ENCODE measurements at places on chromosomes 12 and 14. TPM values are rescaled to one million over a fixed set of nuclear protein-coding genes. Genes with fewer than 3 reads are reported as not detected.

Gene CCDC196
- not detected for total RNA-seq

DNA sequence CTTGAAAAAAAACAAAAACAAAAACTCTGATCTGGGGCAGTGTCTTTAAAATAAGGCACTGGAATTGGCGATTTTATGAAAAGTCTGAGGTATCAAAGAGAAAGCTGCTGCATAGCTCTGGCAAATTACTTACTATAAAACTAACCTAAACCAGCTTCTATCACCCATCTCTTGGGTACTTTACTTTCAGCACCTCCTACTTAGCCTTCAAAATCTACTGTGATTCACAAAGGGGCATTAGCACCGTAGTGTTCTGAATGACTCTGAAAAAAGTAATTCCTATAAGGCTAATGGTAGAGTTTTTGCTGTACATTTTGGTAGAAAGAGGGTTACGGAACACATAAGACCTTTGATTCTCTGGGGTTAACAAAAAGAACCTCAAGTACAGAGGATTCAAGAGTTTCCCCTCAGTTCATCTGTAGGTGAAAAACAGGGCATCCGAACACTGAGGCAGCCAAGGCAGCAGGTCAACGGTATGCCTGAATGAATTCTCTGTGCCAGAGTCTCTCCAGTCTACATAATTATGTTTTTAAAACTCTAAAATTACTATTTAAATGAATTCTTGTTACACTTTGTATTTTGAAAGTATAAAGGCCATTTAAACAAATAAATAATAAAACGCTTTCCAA, 101.5 kb downstream of the ELK3 start:
- no peaks in the 10 kb centered on the region for H3K36me3 ChIP-seq
- H3K4me3 ChIP-seq = no peak overlapping the region
- peaks cover 6% of the 10 kb centered on the region for H3K4me1 ChIP-seq
- H3K27ac ChIP-seq = no peak overlapping the region
- no peak for DNase-seq

DNA sequence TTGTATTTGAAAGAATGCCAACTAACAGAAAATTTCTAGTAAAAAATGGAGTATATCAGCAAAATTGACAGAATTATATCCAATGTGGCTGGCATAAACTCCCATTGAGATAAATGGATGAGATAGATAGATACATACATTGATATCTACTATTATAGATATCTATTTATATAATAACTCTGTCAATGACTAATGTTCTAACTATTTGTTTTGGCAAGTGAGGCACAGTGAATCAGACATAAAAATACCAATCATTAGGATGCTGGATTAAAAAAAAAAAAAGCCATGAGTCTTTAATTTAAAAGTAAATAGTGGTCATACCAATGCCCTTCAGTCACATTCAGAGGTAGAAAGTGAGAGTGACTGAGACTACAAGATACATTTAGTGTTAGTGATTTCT, 33.7 kb upstream of the GLIPR1 start:
- H3K4me1 ChIP-seq = no peaks in the 10 kb centered on the region
- H3K36me3 ChIP-seq = no peaks in the 10 kb centered on the region
- no peaks in the 10 kb centered on the region for H3K27me3 ChIP-seq
- DNase-seq = no peak

DNA sequence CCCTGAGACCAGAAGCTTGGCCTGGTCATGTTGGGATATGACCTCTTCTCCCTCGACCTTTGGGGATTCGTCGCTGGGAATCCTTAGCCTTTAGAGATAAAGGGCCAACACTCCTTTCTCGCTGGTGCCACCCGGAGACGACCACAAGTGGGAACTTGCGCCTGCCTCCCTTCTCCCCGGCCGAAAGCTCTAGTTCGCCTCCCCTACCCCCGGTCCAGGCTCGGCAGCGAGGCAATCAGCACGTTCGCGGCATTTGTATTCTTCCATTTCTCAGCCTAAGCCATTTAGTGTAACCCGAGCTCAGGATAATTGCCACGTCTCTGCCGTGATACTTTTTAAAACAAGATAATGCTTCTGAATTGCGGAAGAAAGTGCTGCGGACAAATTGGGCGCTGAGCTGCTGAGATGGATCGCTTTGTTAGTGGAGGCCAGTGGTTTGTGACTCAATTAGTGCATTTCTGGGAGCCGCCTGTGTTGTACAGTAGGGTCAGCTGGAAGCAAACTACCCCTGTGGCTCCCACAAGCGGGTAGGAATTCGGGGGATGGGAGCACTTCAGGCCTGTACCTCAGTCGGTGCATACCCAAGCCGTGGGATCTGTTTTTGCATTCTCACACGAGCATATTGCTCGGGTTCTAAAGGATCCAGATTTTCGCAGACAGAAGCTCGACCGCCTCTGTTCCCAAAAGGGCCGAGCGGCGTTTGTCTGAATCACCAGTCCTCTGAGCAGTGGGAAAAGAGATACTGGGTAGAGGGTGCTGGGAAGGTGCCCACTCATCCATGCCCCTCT, 6.8 kb upstream of the SIX1 start:
- peak; percentile 62 for DNase-seq
- H3K36me3 ChIP-seq = no peaks in the 10 kb centered on the region
- H3K27ac ChIP-seq = no peak overlapping the region
- H3K4me3 ChIP-seq = peak overlapping the region; percentile 72
- peaks cover 100% of the 10 kb centered on the region for H3K27me3 ChIP-seq

Gene IPO4
- total RNA-seq = 105 TPM

Gene BCAT1
- total RNA-seq = 176 TPM

Gene HRK
- 1.0 TPM for total RNA-seq

DNA sequence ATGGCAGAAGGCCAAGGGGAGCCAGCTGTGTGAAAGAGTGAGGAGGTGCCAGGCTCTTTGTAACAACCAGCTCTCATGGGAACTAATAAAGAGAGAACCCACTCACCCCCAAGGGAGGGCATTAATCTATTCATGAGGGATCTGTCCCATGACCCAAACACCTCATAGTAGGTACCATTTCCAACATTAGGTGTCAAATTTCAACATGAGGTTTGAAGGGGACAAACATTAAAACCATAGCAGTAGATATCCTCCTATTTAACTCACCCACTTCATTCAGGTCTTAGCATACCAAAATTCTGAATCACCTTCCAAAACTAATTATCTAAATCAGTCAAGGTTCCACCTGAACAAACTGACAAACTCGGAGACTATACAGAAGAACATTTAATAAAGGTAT, 75.3 kb downstream of the PPFIA2 start:
- no peak overlapping the region for H3K4me3 ChIP-seq
- no peak overlapping the region for H3K27ac ChIP-seq
- H3K36me3 ChIP-seq = no peaks in the 10 kb centered on the region
- no peaks in the 10 kb centered on the region for H3K27me3 ChIP-seq
- no peak for DNase-seq

DNA sequence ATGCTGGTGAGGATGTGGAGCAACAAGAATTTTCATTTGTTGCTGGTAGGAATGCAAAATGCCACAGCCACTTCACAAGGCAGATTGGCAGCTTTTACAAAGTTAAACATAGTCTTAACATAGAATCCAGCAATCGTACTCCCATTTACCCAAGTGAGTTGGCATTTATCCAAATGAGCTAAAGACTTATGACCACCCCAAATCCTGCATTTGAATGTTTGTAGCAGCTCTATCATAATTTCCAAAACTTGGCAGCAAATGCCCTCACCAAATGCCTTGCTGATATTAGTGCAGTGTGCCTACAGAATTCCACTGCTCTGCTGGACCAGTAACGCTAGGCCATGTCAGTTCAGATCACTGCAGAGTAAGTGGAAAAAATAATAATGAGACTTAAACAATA, 120.7 kb upstream of the AMIGO2 start:
- H3K27ac ChIP-seq = no peak overlapping the region
- no peaks in the 10 kb centered on the region for H3K4me1 ChIP-seq
- H3K27me3 ChIP-seq = no peaks in the 10 kb centered on the region
- H3K36me3 ChIP-seq = no peaks in the 10 kb centered on the region
- no peak for DNase-seq

DNA sequence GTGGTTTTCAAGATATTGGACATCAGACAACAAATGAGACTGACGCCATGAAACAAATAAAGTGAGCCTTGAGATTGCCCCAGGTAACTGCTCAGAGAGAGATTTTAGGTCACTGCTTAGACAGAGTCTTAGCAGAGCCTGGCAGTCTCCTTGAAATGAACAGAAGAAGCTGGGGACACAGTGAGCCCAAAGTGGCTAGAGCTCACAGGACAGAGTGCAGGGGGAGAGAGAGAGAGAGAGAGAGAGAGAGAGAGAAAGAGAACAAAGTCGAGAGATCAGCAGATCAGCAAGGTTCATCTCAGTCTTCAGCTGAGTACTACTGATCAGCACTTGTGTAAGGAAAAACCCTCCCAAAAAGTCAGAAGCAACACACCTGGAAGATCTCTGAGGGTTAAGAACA, 147.4 kb downstream of the RMST start:
- H3K27ac ChIP-seq = 0 out of 2 replicates have a peak overlapping the region, but pooled peaks have one; percentile 37
- H3K4me3 ChIP-seq = no peak overlapping the region
- H3K27me3 ChIP-seq = no peaks in the 10 kb centered on the region
- no peak for DNase-seq
- H3K36me3 ChIP-seq = no peaks in the 10 kb centered on the region

DNA sequence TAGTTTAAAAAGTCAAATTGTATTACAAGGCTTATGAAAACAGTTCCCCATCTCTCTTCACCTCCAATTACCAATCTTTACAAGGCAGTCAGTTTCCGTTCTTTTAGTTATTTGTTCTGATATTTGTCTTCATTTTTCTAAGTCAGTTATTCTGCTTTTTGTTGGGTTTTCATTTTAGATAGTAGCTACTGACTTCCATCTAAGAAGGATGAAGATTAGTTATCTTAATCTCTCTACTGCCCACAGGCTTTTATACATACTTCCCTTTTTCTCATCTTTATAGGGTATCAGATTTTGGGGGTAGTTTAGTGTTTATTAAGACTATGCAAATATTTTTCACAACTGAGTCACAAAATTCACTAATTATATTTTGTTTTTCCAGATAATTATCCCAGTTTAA, 38.4 kb downstream of the FRS2 start:
- H3K27ac ChIP-seq = no peak overlapping the region
- no peak overlapping the region for H3K4me3 ChIP-seq
- H3K27me3 ChIP-seq = no peaks in the 10 kb centered on the region
- no peak for DNase-seq

- no peak overlapping the region for H3K27ac ChIP-seq
- no peak for DNase-seq
- no peaks in the 10 kb centered on the region for H3K27me3 ChIP-seq
- H3K36me3 ChIP-seq = no peaks in the 10 kb centered on the region
These were observed 30.9 kb downstream of the SYNDIG1L start for GRCh38 chr14:74395094-74395493.

DNA sequence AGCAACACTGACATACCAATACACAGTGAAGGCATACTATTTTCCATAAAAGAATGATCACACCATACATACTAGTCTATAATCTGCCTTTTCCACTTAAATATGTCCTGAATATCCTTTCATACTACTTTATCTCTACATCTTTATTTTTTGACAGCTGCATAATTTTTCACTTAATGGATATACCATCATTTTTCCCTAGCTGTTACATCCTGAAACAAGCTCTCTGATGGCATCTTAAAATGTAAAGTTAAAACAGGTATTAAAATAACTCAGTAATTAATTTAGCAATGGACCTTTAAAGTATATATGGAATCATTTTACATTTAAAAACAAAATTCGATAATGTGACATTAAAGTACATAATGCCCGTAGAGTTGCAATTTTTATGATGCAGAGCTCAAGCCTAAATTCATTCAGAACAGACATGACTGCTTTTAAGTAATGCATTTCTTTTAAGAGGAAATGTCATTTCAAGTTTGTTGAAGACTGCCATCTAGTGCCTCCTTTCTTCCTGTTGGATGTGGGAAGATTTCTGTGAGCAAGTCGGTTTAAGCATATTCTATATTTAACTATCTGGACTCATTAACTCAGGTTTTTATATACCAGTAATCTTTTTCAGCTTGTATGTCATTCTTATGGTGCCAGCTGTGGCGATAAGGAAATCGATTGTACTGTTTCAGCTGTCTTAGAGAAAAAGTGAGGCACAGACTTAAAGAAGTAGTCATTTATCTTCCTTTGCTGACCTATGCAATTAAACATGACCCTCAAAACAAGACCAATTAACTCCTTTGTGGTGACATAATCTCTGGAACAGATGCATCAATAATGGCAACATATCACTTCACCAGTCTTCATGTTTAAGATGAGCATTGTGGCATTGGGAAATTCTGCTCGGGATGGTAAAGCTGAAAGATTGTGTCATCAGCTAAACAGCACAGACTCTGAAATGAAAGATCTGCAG, 20.3 kb downstream of the PRICKLE1 start:
- no peaks in the 10 kb centered on the region for H3K36me3 ChIP-seq
- H3K27me3 ChIP-seq = peaks cover 9% of the 10 kb centered on the region
- H3K27ac ChIP-seq = no peak overlapping the region
- H3K4me1 ChIP-seq = peaks cover 17% of the 10 kb centered on the region
- H3K4me3 ChIP-seq = no peak overlapping the region
- DNase-seq = peak; percentile 78

GRCh38 chr14:75859746-75860145, 122.0 kb downstream of the TGFB3 start:
- H3K27me3 ChIP-seq = peaks cover 61% of the 10 kb centered on the region
- no peak overlapping the region for H3K4me3 ChIP-seq
- H3K27ac ChIP-seq = no peak overlapping the region
- no peak for DNase-seq
- H3K4me1 ChIP-seq = peaks cover 19% of the 10 kb centered on the region

All from GM23338 (cell line).